ENCODE measurements at places on chromosomes 3 and 15.

DNA sequence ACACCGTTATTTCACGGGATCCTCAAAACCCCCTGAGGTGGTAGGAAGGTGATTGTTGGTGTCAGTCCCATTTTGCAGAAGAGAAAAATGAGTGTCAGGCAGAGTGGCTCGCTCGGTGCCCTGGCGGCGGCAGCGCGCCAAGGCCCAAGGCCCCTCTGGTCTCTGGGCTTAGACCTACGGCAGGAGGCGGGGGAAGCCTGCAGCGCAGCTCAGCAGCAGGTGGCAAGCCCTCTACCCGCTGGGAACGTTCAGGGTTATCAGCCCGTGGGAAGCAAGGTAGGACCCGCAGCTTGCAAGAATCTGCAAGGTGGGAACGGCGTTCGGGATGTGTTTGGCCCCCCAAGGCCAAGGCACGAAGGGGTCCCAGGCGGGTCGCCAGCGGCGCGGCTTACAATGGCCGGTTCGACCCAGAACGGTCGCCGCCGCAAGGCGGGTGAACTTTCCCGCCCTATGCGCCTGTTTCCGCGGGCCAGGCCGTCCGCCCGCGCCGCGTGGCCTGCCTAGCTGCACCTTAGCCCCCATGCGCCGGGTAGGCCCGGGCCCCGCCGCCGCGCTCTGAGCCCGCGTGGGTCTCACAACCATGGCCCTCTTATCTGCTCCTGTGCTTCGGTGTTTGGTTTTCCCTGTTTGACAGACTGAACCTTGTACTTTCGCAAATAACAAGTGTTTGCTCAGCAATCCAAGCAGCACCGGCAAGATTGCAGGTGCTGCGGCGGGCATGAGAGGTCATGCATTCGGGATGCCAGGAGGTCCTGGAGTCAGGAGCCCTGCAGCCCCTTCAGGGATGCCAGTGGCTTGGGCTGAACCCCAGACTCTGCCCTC is 39.7 kb downstream of the CCNL1 start:
- no peak for DNase-seq

DNA sequence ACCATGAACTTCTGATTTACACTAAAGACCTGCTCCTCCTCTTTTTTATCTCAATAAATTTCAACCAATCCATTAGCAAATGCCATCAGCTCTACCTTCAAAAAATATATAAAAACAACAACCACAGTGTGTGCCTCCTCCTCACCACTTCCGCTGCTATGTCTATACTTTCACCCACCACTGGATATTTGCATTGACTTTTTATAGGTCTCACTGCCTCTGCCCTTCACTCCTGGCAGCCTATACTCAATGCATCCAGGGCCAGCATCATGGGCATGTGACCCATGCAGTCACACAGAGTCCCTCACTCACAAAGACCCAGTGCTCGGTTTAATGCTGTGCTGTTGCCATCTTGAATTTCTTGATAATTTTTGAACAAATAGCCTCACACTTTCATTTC is 53.5 kb upstream of the CCDC54 start:
- DNase-seq = no peak

- no peak for DNase-seq
Observed at GRCh38 chr3:61847784-61848462, 286.6 kb downstream of the PTPRG start.

DNA sequence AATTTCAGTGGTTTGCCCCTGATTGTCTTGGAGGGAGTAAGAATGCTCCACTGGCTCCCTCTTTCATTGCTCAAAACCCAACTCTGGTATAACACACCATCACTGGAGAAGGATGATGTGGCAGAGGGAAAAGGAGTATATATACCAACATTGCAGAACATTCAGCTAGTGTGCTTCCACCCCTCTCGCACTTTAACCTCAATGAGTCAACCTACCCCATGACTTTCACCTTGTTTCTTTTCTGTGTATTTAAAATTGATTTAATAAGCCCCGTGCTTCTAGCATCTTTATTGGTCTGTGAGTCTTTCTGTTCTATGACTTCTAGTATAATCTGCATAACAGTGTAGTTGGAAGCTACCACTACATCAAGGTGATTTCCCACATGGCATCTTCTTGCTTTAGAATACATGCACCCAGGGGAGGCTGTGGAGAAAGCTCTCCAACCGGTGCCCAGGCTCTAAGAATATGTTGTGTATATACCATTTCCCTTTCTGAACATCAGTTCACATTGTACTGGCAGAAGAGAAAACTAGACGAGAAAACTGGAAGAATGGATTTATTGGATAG is 595.1 kb upstream of the TGFBR2 start:
- DNase-seq = no peak

GRCh38 chr3:146594843-146595482 is 10.2 kb downstream of the PLSCR5 start:
- DNase-seq = no peak

DNA sequence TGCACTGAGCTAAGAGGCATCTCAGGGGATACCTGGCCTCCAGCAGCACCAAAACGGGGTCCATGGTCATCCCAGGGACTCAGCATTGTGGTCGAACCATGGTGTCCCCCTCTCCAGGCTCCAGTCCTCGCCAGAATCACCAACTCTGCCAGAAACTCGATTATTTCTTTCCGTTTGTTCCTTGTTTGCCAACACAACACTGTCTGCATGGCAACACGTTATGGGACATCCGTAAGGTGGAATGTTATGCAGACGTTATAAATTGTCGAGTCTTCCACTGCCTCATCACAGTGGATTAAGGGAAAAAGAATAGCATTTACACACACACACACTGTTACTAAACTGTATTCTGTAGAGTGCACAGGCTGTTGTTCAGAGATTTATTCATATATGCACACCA is 52.5 kb upstream of the RPL32 start:
- DNase-seq = no peak

- DNase-seq = no peak
Observed at GRCh38 chr3:155426524-155427230, 133.2 kb upstream of the STRIT1 start.

DNA sequence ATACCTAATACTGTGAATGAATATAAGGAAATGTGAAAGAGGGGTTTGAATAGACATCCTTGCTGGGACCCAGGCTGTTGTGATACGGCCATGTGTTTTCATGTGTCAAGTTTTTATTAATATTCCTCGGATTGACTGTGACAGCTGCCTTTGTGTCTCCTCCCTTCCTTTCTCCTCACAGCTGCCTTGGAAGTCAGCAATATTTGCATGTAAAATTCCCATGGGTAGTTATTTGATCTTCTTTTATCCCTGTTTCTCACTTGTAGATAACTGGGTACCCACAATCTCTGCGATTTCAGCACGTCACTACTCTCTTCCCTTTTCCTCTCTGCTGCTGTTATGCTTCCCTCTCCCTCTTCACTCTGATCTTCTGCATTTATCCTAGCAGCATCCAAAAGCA is 9.4 kb downstream of the GPR156 start:
- no peak for DNase-seq

- DNase-seq = no peak
Observed at GRCh38 chr3:194497799-194498575, 11.2 kb upstream of the ATP13A3 start.

- DNase-seq = no peak
Observed at GRCh38 chr15:67076147-67076843, 10.9 kb downstream of the SMAD3 start.

DNA sequence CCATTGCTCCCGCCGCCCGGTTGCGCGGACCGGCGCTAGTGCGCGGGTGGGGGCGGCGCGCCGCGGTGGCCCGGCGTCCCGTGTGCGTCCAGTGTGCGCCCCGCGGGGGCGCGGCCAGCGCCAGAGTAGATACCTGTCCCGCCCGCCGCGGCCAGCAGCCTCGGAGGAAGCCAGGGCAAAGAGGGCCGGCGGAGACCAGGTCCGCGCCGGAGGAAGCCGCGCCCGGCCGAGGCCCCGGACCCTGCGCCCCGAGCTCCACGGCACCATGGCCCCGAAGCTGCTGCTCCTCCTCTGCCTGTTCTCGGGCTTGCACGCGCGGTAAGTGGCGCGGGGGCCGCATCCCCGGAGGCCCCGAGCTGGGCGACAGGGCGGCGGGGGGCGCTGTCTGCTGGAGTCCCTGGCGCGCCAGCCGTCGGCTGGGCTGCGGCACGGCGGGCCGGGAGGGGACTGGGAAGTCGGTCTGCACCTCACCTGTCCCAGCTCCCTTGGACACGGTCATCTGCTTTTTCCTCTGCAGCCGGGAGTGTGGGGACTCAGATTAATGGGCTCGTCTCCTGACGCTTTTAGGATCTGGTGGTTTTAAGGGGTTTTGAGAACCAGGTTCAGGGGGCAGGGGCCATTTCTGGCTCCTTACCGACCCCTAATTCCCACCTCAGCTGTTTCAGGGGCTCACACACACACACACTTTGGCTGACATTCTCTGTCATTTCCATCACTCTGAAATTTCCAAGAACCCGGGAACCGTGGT is 464 bp downstream of the GABRG3 start:
- DNase-seq = peak; percentile 39

- no peak for DNase-seq
Observed at GRCh38 chr3:38376098-38376816, 29.7 kb downstream of the XYLB start.

DNA sequence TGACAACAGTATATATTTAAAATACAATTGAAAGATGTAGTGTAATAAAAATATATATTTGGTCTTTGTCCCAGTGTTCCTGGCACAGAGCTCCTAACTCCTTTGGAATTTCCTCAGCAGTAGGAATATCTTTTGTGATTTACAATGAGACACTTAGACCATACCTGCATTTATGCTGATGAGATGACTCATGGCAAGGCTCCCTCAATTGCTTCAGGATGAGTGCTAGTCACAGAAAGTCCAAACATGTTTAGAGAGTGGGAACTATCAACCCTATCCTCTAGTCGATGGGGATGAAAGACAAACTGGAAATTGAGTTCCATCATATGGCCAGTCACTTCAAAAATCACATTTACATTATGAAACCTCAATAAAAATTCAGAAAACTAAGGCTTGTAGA is 588.3 kb upstream of the LMCD1 start:
- DNase-seq = no peak

- no peak for DNase-seq
Observed at GRCh38 chr3:11523572-11524101, 120.1 kb downstream of the VGLL4 start.

DNA sequence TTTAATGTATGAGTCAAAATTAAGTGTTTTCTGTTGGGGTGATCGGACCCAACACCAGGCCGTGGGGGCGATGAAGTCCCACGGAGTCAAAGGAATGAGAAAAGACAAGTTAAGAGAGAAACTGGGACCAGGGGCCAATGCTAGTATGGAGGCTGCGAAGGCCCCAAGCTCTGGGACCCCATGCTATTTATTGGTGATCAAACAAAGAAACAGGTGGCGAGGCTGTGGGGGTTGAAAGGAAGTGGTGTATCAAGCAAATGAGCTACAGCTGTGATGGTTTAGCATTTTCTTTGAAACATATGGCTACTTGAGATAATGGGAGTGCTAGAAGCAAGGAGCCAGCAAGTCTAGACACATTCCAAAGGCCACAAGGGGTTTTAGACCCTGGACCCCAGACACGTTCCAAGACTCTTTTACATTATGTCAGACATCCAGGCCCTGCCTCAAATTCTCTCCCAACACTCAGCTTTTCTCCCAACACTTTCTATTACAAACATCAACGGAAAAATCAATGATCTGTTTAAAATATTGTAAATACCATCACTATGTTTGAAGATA is 56.0 kb upstream of the SNRPN start:
- no peak for DNase-seq

- peak; percentile 77 for DNase-seq
Observed at GRCh38 chr15:59138243-59138642, 33.3 kb downstream of the CCNB2 start.

DNA sequence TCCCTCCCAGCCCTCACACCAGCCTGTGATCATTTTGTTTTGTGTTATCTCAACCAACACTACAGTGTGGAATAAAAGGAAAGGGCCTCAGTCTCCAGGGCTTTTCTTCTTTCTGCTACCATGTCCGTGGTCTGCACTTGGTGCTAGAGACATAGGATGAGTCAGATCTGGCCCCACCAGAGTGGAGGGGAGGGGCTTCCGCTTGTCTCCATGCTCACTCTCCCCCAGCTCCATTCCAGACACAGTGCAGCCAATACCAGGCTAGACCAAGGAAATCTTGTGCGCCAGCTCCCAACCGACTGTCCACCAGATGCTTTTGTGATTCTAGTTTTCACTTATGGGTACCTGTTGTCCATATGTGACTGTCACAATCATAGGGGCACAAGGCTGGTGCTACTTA is 51.9 kb upstream of the TMEM115 start:
- peak; percentile 37 for DNase-seq

DNA sequence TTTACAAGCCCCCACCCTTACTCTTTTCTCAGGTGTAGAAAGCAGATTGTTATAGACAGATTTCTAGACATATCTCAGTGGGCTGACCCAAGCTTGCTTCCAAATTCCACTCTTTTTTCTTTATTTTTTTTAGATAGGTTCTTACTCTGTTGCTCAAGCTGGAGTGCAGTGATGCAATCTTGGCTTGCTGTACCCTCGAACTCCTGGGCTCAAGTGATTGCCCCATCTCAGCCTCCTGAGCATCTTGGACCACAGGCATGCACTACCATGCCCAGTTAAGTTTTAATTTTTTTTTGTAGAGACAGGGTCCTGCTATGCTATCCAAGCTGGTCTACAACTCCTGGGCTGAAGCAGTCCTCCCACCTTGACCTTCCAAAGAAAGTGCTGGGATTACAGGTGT is 53.5 kb upstream of the ADAMTS9 start:
- DNase-seq = no peak

DNA sequence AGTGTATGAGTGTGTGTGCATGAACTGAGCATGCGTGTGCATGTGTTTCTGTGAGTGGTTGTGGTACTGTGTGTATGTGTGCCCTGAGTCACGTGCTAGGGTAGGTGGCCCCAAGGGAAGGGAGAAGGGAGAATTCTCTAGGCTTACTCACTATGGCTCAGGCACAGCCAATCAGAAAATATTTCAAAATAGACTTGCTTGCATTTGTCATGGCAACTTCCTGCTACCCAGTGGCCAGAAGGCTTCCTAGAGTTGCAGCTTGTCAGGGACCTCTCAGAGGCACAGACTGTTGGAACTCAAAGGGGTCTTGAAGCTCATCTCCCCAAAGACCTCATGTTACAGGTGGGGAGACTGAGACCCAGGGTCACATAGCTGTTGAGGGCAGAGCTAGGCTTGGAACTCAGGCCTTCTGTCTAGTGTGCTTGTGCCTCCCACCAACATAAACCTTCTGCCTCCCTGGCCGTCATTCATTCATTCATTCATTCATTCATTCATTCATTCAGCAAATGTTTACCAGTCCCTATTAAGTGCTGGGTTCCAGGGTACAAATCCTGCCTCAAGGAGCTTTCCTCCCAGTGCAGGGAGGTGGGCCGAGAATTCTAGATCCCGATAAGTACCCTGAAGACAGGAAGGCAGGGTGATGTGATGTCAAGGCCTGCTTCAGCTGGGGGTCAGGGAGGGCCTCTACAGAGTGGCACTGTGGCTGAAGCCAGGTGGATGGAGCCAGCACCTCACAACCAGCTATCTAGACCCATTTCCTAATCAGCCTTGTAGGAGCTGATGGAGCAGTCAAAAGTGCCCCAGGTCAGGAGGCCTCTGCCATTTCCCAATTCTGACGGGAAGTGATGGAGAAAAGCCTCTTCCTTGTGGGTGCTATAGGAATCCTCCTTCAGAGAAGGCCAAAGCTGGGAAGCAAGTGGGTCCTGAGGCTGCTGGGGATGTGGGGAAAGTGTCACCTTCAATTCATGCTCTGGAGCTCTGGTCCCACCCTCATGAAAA is 10.9 kb upstream of the RFT1 start:
- no peak for DNase-seq

- DNase-seq = no peak
Observed at GRCh38 chr3:169945313-169945712, 21.3 kb upstream of the SEC62 start.

- no peak for DNase-seq
Observed at GRCh38 chr15:35603856-35604255, 57.9 kb upstream of the DPH6 start.

GRCh38 chr3:98986073-98986472 is 84.6 kb upstream of the DCBLD2 start:
- DNase-seq = no peak
